ENCODE measurements at places on chromosomes 5 and 9. TPM values are rescaled to one million over a fixed set of nuclear protein-coding genes. Genes with fewer than 3 reads are reported as not detected.

PIP5KL1 gene
- total RNA-seq: 1.4 TPM

CD72 gene
- total RNA-seq: 0.06 TPM

GLRA1 gene
- not detected for total RNA-seq

F2RL2 gene
- 3.8 TPM for total RNA-seq

OR13C2 gene
- not detected for total RNA-seq

CENPP gene
- total RNA-seq: 7.0 TPM

DAB2IP gene
- 10.8 TPM for total RNA-seq

PRRX2 gene
- total RNA-seq: 8.7 TPM

SLC34A1 gene
- not detected for total RNA-seq

WNT8A gene
- not detected for total RNA-seq

SHC3 gene
- total RNA-seq: 0.32 TPM

CKMT2 gene
- total RNA-seq: not detected

NFIB gene
- 9.9 TPM for total RNA-seq

IRX4 gene
- 0.28 TPM for total RNA-seq

C6 gene
- total RNA-seq: not detected

NLN gene
- 65.3 TPM for total RNA-seq

All from A549 treated with CORT108297 at 1 μM for 4 hours (cell line).